OCI-M1 (cell line): ENCODE measurements at places on chromosomes 6 and 20.
A peak's percentile ranks its signal among the peaks of the same experiment; 100 is the strongest.

- DNase-seq, result no peak
Measured at GRCh38 chr20:6892724-6893123, 125.2 kb downstream of the BMP2 start.

- DNase-seq, result no peak
Measured at GRCh38 chr20:2285193-2285592, 10.6 kb upstream of the TGM3 start.

DNA sequence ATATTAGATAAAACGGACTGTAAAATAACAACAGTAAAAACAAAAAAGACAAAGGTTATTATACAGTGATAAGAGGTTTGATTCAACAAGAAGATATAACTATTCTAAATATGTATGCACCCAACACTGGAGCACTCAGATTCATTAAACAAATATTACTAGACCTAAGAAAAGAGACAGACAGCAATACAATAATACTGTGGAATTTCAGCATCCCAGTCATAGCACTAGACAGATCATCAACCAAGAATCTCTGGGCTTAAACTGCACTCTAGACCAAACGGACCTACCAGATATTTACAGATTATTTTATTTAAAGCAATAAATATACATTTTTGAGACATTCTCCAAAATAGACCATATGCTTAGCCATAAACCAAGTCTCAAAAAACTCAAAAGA, 263.8 kb downstream of the C6orf118 start:
- DNase-seq, result no peak

GRCh38 chr6:157155804-157156203, 167.5 kb downstream of the TMEM242 start:
- DNase-seq, result no peak

GRCh38 chr6:90463359-90463758, 123.5 kb downstream of the MAP3K7 start:
- DNase-seq, result peak; percentile 26

DNA sequence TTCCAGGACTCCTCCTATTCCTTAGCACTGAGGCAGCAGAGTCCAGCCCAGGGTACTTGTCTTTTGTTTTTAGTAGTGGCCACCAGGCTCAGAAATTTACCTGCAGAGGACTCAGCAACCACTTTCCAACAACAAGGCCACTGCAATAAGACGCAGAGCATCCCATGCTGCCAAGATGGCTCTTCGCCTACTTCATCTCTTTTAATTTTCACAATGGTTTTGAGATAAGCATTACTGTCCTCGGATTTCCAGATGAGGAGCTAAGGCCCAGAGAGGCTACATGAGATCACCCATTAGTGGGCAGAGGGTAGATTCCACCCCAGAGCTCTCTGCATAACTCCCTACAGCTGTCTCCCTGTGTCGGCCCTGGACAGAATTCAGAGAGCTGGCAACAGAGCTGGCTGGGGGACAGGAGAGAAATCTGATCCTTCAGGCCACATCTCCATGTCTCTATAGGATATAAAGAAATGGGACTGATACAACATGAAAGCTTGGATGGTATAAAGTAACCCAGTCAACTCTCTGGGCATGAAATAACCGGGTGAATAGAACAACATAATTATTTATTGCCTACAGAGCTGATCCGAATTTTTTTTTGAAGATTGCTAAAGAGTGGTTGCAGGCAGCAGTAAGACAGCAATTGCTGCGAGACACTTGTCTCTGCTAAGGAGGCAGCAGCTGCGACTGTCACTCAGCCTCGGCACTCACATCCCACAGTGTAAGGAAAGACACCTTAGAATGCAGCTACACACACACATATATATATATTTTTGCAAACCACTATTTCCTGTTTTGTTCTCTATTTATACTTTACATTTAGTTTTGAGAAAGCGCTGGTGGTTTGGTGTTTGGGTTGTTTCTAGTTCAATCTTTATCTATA, 37.2 kb downstream of the SCML4 start:
- DNase-seq, result no peak

GRCh38 chr6:119894811-119895210, 545.2 kb upstream of the MAN1A1 start:
- DNase-seq, result no peak

GRCh38 chr20:61875221-61875885, 190.3 kb downstream of the TAF4 start:
- DNase-seq, result no peak

DNA sequence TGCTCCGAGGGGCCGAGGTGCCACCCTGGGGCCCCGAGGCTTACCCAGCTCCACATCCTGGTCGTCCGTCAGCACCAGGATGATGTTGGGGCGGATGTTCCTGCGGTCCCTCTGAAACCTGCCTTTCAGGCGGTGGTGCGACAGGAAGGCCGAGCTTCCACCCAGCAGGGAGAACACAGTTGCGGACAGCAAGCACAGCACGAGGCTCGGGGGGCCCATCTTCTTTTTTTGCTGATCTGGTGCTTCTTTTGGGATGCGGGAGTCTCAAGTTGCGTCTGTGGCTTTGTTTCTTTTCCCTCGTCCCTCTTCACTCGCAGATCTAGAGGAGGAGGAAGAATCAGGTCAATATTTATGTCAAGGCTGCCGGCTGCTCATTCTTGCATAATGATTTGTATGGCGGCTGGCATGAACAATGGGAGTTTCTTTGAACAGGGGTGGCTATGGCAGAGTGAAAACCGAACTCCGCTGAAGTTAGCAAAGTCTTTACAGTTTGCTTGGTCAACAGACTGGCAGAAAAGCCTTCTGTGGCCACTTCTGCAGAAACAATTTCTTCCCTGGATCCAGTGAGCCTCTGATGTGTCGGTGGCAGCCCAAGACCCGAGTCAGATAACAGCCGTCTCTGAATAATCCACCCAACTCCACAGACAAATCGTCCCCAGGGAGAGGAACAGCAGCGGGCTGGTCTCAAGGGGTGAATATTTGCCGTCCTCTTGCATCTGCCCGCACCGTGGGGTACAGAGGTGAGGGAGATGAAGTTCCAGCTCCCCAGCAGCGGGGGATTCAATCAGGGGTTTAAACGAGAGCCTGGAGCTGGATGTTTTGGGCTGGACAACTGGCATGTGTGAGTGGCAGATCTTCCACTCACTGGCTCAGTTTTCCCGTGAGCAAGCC, 27.9 kb downstream of the SULF2 start:
- no peak for DNase-seq

- peak; percentile 10 for DNase-seq
Measured at GRCh38 chr6:16819752-16820151, 58.5 kb upstream of the ATXN1 start.

DNA sequence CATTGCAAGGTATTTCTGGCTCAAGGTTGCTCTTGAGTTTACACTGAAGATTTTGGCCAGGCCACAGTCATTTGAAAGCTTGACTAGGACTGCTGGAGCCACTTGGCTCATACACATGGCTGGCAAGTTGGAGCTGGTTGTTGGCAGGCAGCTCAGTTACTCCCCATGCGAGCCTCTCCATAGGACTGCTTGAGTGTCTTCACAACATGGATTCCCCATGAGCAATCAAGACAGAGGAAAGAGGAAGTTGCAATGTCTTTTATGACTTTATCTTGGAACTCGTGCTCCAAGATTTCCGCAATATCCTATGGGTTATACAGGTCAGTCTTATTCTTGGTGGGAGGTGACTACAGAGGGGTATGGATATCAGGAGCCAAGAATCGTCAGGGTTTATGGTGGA, 1.4 kb upstream of the MANBAL start:
- DNase-seq, result peak; percentile 54

DNA sequence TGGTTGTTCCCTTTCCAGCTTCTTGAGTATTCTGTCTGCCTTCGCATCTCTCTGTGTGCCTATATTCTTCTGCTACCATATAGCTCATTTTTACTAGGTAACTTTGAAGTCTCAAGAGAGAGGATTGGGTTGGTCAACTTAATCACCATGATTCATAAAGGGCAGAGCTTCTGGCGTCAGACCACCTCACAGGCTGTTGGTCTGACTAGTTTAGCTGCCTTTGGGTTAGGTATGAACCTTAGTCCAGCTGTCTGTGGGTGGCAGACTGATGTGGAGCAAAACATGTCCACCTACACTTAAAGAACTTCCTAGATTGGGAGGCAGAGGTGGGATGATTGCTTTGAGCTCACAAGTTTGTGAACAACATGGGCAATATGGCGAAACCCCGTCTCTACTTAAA, 192.2 kb upstream of the SGK1 start:
- DNase-seq, result no peak

- DNase-seq, result no peak
Measured at GRCh38 chr6:10136636-10137035, 278.2 kb downstream of the TFAP2A start.

DNA sequence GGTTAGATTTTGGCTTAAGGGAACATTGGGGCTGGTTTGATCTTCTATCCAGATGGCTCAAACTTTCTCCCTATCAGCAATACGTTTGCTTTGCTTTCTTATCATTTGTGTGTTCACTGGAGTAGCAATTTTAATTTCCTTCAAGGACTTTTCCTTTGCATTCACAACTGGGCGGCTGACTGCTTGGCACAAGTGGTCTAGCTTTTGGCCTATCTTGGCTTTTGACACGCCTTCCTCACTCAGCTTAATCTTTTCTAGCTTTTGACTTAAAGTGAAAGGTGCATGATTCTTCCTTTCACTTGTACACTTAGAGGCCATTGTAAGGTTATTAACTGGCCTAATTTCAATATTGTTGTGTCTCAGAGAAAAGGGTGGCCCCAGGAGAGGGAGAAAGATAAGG, 254.9 kb downstream of the PLCB1 start:
- DNase-seq, result no peak

DNA sequence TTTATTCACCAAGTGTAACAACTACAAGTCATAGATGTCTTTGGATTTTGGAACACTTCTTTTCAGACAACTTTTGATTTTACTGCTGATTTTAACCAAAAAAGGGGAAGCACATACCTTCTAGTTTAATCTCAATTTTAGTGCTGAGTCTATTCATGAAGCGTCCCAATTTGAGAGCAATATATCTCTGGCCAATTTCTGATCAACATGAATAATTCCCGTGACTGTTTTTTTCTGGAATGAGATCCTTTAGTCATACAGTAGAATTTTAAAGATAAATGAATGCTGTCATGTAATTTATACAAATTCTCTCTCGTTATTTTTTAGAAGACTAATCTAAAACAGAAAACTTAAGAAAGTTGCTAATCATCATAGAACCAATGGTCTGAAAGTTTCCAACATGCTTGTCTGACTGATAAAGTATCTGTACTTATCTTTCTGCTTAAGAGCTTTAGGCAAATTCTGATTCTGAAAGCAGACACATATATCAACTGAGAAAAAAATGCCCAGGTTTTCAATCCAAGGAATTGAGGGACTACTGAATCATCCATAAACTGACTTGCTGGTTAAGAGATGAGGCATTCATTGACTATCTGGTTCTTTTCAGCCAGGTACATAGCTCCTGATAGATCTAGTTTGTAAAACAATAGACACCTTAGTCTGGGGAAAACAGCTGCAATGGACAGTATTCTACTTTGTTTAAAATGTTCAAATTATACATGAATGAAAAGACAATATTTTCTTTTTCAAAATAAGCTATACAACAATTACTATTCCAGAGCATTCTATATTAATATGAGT, 657.5 kb downstream of the RFPL4B start:
- DNase-seq, result peak; percentile 20
